ENCODE measurements at places on chromosomes 2 and 18. TPM values are rescaled to one million over a fixed set of nuclear protein-coding genes. Genes with fewer than 3 reads are reported as not detected.

EPB41L3 gene
- total RNA-seq: 40.8 TPM

TAF1B gene
- 30.5 TPM for total RNA-seq

ALPI gene
- total RNA-seq: not detected

APLF gene
- total RNA-seq: 8.5 TPM

PRLH gene
- total RNA-seq: not detected

STK39 gene
- 19.3 TPM for total RNA-seq

AOX1 gene
- total RNA-seq: 8.0 TPM

CFAP53 gene
- 2.2 TPM for total RNA-seq

PLA2R1 gene
- 17.8 TPM for total RNA-seq

IMPA2 gene
- total RNA-seq: 123 TPM

REL gene
- 12.4 TPM for total RNA-seq

CNDP1 gene
- total RNA-seq: 0.05 TPM

IKZF2 gene
- 7.1 TPM for total RNA-seq

C2orf49 gene
- 30.3 TPM for total RNA-seq

CCDC74A gene
- total RNA-seq: 9.1 TPM

TCF7L1 gene
- total RNA-seq: 1.4 TPM

POMC gene
- total RNA-seq: not detected

TRIM43 gene
- not detected for total RNA-seq

SPR gene
- 62.2 TPM for total RNA-seq

SP5 gene
- total RNA-seq: 0.69 TPM

TRIM43B gene
- total RNA-seq: not detected

PAX8 gene
- total RNA-seq: 86.5 TPM

POTEJ gene
- not detected for total RNA-seq

DYNAP gene
- total RNA-seq: not detected

CROCC2 gene
- total RNA-seq: under 0.01 TPM

CTAGE1 gene
- not detected for total RNA-seq

B3GNT7 gene
- total RNA-seq: 4.0 TPM

Data from renal cortical epithelial cell (primary cell).